ENCODE measurements at places on chromosomes 6 and 20.

- no peaks in the 10 kb centered on the region for H3K27me3 ChIP-seq
- no peaks in the 10 kb centered on the region for H3K36me3 ChIP-seq
- no peak overlapping the region for H3K27ac ChIP-seq
- no peak overlapping the region for H3K4me3 ChIP-seq
Observed at GRCh38 chr6:42714098-42714761, 8.2 kb downstream of the PRPH2 start.

DNA sequence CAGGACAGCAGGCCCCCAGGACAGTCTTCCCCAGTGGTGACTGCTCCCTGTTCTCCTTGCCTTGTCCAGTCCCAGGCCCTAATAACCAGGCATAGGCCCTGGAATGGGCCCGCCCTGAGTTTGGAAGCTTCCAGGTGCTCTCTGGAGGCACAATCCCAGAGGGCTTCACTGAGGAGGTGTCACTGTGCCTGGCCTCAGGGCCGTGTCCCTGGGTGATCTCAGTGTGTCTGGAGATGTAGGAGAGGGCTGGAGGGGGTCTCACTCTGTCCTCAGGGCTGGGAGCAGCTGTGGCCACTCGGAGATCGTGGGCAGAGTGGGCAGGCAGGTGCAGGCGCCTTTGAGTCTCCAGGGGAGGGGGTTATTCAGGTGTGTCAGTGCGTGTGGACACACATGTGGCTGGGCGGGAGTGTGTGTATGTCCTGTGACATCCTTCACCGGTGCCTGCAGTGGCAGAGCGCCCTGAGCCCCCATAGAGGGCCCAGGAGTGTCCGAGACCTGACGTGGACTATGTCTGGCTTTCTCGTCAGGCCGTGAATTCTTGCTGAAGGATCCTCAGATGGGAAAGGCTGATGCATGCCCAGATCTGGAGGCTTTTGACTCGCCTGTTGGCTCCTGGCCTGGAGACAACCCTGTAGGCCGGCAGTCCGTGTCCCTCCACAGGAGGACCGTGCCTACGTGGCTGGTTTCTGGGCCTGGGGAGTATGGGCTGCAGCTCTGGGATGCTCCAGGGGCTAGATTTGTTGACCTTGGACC is 5.5 kb upstream of the NPBWR2 start:
- no peak for DNase-seq
- no peaks in the 10 kb centered on the region for H3K36me3 ChIP-seq
- no peak overlapping the region for H3K4me3 ChIP-seq
- no peaks in the 10 kb centered on the region for H3K27me3 ChIP-seq

DNA sequence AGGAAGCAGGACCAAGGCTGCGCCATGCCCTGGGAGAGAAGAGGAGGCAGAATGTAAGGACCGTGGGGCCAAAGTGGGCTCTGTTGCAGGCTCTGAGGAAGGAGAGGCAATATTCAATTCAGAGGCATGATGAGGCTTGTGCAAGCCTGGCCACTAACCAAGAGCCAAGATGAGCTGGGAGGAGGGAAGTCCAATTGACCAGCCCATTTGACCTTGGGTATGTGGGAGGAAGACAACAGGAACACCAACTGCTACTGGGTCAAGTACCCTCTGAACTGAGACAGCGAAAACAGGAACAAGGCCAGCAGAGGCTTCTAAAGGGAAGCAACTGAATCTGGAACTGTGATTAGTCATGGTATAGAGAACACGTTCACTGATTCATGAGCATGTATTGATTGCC is 779.6 kb downstream of the MAFB start:
- no peak overlapping the region for H3K27ac ChIP-seq
- no peaks in the 10 kb centered on the region for H3K36me3 ChIP-seq
- peaks cover 6% of the 10 kb centered on the region for H3K4me1 ChIP-seq

DNA sequence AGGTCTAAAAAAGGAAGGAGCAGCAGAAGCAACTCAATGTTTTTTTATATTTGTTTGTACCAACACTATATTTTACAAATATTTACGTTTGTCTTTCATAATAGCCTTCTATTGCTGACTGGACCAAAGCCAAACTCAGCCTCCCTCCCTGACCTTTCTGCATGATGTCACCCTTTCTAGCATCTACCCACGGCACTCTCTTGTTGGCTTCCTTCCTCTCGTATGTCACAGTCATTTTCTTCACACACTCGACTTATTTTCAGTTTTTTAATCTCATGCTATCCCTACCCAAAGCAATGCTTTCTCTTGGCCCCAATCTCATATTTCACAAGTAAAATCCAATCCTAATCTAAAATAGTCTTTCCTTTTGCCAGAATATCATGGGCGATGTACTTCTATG is 16.3 kb upstream of the FAM8A1 start:
- no peak overlapping the region for H3K27ac ChIP-seq
- H3K4me1 ChIP-seq: no peaks in the 10 kb centered on the region
- DNase-seq: no peak
- no peaks in the 10 kb centered on the region for H3K36me3 ChIP-seq
- H3K4me3 ChIP-seq: no peak overlapping the region

- H3K4me3 ChIP-seq: no peak overlapping the region
- no peaks in the 10 kb centered on the region for H3K27me3 ChIP-seq
- peaks cover 18% of the 10 kb centered on the region for H3K4me1 ChIP-seq
Observed at GRCh38 chr6:7137335-7138045, 29.7 kb downstream of the RREB1 start.

- no peak overlapping the region for H3K4me3 ChIP-seq
- H3K27ac ChIP-seq: no peak overlapping the region
- H3K36me3 ChIP-seq: no peaks in the 10 kb centered on the region
- no peak for DNase-seq
- H3K27me3 ChIP-seq: no peaks in the 10 kb centered on the region
- H3K4me1 ChIP-seq: peaks cover 5% of the 10 kb centered on the region
Observed at GRCh38 chr6:52557389-52558265, 19.2 kb downstream of the TRAM2 start.

DNA sequence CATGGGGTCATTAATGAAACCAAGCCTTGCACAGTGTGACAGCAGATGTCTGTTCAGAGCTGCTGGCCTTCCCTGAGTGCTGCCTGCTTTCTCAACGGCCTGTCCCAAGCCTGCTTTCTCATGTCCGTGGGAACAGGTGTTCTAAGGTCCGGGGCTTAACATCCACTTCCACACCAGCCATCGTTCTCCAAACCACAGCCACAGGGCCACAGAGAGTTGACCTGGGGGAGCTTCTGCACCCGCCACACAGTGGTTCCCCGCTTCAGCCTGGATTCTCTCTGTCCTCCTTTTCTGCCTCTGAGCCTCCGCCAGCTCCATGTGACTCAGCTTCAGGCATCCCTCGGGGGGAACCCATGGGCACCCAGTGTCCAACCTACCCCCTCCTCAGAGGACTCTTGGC is 26.9 kb upstream of the PPP1R3G start:
- H3K4me3 ChIP-seq: no peak overlapping the region
- H3K27ac ChIP-seq: no peak overlapping the region
- H3K36me3 ChIP-seq: no peaks in the 10 kb centered on the region
- DNase-seq: no peak
- H3K4me1 ChIP-seq: peaks cover 5% of the 10 kb centered on the region

DNA sequence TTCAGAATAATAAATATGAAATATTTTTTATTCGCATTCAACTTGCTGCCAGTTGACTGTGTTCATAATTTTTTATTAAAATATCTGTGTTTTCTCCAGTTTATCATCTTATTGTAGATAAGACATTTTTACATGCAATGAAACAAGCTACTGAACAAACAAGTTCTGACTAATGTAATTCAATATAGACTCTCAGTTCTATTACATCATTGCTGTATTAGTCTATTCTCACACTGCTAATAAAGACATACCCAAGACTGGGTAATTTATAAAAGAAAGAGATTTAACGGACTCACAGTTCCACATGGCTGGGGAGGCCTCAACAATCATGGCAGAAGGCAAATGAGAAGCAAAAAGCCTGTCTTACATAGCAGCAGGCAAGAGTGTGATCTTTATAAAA is 1357.7 kb upstream of the CITED2 start:
- no peaks in the 10 kb centered on the region for H3K4me1 ChIP-seq
- no peaks in the 10 kb centered on the region for H3K36me3 ChIP-seq
- DNase-seq: no peak

DNA sequence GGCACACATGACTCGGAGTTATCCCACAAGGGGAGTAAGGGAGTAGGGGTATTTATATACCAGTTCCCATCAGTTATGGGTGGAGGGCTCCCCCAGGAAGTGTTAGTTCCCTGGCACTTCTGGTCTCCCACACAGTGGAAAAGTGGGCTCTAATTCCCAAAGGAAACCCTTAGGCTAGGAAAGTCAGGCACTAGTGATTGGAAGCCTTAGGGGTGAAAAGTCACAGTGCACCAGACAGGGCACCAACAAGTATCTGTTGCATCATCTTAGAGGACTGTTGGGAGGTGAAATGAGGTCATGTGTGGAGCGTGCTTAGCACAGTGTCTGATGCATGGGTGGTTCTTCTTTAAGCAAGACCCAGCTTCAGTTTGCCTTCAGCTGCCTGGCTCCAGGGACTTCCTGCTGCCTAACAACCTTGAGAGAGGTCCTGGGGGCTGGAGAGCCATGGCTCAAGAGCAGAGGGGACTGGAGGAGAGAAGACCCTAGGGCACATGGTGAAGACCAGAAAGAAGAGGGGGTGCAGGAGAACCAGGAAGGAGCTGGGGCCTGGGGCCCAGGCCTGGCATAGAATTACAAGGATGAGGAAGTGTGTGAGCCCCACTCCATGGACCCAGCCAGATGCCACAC is 7.5 kb upstream of the FOXP4 start:
- no peak overlapping the region for H3K27ac ChIP-seq
- H3K4me3 ChIP-seq: no peak overlapping the region
- DNase-seq: no peak
- peaks cover 3% of the 10 kb centered on the region for H3K4me1 ChIP-seq

DNA sequence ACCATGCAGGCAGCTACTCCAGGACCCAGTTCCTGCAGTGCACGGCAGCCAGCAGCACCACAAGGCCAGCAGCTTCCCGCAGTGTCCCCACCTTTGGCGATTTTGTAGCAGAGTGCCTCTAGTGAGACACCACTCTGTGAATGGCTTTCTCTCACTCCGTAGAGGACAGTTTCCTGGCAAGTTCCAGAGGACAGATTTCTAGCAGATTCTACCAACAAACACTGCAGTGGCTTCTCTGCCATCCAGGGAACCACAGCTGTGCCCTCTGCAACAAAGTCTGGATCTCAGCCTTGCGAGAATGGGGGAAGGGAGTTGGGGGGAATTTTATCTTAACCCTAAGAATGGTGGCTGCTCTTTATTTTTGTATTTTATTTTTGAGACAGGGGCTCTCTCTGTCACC is 28.7 kb downstream of the SNHG17 start:
- no peaks in the 10 kb centered on the region for H3K4me1 ChIP-seq
- no peaks in the 10 kb centered on the region for H3K36me3 ChIP-seq
- H3K27ac ChIP-seq: no peak overlapping the region
- DNase-seq: no peak
- H3K27me3 ChIP-seq: no peaks in the 10 kb centered on the region

DNA sequence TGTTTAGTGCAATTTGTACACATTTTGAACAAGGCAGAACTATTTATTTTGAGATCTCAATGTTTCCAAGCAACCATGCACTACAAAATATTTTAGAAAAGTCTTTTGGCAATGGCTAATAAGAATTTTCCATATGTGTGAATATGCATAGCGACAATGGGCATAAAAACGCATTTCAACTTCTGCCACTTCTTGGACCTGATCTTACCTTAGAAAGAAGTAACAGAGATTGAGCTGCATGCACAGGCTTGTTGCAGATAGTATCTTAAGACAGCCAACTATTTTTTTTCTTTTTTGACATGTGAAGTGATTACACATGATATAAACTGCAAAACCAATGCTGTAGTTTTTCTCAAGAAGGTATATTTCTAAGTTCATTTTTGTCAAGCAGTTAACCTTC is 210.4 kb upstream of the PHACTR1 start:
- H3K27me3 ChIP-seq: no peaks in the 10 kb centered on the region
- no peak overlapping the region for H3K27ac ChIP-seq
- H3K4me1 ChIP-seq: no peaks in the 10 kb centered on the region
- no peak for DNase-seq

- H3K36me3 ChIP-seq: no peaks in the 10 kb centered on the region
- no peaks in the 10 kb centered on the region for H3K27me3 ChIP-seq
- H3K27ac ChIP-seq: no peak overlapping the region
- no peak for DNase-seq
- no peak overlapping the region for H3K4me3 ChIP-seq
Observed at GRCh38 chr6:113653275-113653674, 203.9 kb upstream of the MARCKS start.

DNA sequence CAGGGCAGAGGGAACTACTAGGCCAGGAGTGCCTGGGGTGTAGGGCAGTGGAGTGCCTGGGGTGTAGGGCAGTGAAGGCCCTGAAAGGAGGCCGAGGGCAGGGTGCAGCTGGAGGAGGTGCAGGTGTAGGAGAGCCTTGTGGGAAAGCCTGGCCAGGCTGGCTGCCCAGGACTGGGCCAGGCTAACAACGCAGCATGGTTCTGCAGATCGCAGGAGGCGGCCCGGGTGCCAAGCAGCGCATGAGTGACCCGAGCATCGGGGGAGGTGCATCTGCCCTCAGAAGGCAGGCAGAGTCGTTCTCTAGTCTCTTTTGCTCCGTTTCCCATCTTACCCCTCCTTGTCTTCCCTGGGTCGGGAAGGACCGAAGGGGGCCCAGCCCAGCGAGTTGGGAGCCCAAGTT is 151.5 kb upstream of the PHACTR3 start:
- H3K27ac ChIP-seq: no peak overlapping the region
- DNase-seq: no peak

DNA sequence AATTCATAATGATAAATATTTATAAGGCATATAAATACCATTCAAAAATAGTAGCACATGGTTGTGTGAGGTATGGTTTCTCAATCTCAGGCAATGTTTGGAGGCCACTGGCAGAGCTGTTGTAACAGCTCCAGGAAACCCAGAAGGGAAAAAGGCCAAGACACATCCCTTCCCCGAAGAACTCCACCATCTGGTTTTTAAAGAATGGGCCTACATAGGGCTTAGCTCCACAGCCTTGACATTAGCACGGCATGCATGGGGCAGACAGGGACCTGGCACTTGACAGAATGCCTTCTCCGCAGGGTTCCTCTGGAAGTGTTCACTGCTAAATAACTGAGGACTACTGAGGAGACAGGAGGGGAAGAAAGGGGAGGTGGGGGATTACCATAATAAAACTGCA is 16.1 kb upstream of the FOXO3 start:
- no peak overlapping the region for H3K4me3 ChIP-seq
- H3K4me1 ChIP-seq: no peaks in the 10 kb centered on the region
- DNase-seq: no peak
- H3K27ac ChIP-seq: no peak overlapping the region

GRCh38 chr6:131042664-131043063 is 20.4 kb downstream of the EPB41L2 start:
- H3K27ac ChIP-seq: no peak overlapping the region
- H3K27me3 ChIP-seq: no peaks in the 10 kb centered on the region
- H3K4me3 ChIP-seq: no peak overlapping the region
- DNase-seq: no peak
- H3K4me1 ChIP-seq: no peaks in the 10 kb centered on the region
- no peaks in the 10 kb centered on the region for H3K36me3 ChIP-seq

DNA sequence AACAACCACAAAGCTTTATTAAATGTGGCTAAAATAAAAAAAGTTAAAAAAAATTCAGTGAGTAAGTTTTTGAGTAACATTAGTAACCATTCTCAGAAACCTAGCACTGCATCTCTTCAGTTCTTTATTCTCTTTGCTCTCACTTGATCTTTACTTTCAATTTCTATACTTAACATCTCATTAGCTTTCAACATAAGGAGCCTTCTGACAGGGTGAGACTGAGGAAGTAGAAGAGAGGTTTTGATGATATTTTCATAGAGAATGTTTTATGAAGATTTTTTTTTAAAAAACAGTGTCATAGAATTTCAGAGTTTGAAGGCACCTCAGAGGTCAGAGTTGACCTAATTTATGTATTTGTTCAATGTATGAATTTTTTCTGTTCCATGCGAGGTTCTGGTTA is 60.8 kb downstream of the FAM83B start:
- no peak overlapping the region for H3K27ac ChIP-seq
- H3K36me3 ChIP-seq: no peaks in the 10 kb centered on the region
- H3K27me3 ChIP-seq: no peaks in the 10 kb centered on the region
